ENCODE measurements at places on chromosomes 4 and X.

DNA sequence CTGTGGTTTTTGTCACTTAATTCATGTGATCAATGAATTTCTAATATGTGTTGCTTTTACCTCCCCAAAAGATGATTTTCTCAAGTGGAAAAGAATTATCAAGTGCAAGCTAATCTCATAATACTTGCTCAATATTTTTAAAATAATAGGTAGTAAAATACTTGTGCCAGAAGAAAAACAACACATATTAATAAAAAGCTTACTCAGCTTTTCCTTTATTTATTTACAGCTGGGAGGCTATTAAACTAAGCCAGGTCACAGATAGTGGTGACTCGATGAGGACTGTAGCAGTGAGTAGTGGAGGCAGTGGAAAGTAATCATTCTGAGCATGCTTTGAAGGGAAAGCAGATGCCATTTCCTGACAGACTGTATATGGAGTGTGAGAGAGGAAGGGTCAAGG, 96.1 kb downstream of the PRDM5 start:
- no peak for DNase-seq

DNA sequence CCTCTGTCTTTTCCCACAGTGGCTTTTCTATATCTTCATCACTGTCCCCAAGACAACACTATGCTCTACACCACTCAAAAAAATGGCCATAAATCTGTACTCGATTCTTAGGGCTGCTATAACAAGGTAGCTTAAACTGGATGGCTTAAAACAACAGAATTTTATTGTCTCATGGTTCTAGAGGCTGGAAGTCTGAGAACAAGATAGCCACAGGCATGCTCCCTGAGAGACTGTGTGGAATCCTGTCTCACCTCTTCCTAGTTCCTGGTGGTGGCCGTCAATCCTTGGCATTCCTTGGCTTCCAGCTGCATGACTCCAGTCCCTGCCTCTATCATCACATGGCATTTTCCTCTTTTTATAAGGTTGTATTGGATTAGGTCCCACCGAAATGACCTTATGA, 70.7 kb upstream of the DCLK2 start:
- DNase-seq = peak; percentile 20

GRCh38 chr4:184406958-184407391, 67.4 kb downstream of the IRF2 start:
- no peak for DNase-seq

GRCh38 chr4:7903791-7904516, 35.7 kb downstream of the AFAP1 start:
- peak; percentile 74 for DNase-seq

GRCh38 chr4:74608151-74608949, 163.4 kb downstream of the AREG start:
- peak; percentile 48 for DNase-seq

DNA sequence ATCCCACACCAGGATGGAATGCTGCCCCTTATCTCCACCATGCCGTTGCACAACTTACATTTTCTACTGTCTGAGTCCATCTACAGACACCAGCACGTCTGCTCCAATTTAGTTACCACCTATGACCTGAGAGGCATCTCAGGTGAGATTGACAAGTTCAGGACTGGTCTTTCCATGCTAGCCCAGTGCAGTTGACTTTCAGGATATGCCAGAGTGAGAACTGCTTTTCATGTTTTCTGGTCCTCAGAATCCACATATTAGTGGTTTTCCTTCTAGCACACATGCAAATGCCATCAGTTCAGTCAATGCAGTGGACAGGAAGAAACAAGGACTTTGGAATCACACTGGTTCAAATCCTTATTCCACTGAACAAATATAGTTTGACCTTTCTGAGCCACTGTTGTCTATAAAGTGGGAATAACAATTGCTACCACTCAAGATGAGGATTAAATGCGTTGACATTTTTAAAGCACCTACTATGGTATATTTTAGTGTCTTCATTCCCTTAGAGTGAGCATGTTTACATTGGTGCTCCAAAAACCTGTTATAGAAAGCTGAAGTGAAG, 38.1 kb upstream of the ANXA3 start:
- DNase-seq = no peak

- DNase-seq = no peak
Measured at GRCh38 chr4:88752754-88753153, 55.1 kb upstream of the NAP1L5 start.

DNA sequence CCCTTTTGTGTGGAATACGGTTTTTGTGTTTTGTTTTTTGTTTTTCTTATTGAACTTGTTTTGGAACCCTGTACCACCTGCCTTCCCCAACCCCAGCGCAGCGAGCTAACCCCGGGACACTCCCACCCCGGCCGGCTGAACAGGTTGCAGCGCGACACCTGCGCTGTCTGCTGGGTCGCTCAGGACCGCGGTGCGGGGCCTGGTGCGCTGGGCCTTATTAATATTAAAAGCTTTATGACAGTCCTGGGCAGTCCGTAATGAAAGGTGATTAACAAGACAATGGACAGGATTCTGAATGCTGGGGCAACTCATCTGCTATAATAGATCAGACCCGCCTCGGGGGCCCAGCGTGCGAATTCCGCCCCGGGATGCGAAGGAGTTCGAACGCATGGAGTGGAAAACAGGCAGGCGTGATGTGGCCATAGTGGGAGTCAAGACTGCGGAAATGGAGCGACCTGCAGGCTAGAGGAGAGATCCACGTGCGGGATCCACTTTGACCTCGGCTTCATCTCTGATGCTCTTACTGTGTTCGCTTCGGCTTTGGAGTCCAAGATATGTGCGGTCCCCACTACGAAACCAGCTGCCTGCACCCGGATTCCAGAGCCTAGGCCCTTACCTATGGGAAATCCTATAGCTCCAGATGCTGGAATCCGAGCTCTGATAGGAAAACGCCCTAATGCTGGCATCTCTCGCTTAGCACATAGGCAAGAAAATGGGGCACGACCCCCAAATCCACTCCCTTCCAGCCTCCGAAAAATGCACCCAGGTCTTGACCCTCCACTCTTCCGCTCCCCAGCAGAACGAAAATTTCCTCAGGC, 69.0 kb upstream of the TMEM33 start:
- DNase-seq = no peak

DNA sequence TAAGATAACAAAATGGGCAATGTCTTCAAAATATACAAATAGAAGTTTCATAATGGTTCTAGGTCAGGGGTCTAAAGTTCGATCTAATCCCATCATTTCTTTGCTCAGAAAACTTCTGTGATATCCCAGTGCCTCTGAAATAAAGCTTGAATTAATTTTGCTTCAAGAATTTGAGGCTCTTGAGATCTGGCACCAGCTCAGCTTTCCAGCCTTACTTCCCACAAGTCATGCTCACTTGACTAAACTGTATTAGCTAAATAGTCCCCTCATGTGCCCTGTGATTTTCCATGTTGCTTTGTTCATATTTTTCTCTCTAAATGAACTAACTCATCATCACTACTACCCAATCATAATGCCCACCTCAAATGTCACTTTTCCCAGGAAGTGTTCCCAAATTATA, 50.8 kb upstream of the MBNL3 start:
- DNase-seq = no peak

DNA sequence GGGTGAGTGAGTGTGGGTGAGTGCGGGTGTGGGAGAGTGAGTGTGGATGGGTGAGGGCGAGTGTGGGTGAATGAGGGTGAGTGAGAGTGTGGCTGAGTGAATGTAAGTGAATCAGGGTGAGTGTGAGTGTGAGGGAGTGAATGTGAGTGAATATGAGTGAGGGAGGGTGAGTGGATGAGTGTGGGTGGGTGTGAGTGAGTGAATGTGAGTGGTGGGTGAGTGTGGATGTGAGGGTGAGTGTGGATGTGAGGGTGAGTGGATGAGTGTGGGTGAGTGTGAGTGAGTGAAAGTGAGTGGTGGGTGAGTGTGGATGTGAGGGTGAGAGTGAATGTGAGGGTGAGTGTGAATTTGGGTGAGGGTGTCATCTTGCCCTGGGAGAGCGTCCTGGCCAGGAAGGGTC, 67.5 kb downstream of the TRIML1 start:
- DNase-seq = no peak

- no peak for DNase-seq
Measured at GRCh38 chr4:1793496-1793840, 375 bp downstream of the FGFR3 start.

GRCh38 chr4:77623091-77623490, 17.5 kb downstream of the CXCL13 start:
- DNase-seq = no peak

GRCh38 chrX:100649550-100650356, 5.8 kb downstream of the SRPX2 start:
- DNase-seq = peak; percentile 94

GRCh38 chrX:31291131-31291530, 219.3 kb upstream of the FTHL17 start:
- DNase-seq = peak; percentile 3

DNA sequence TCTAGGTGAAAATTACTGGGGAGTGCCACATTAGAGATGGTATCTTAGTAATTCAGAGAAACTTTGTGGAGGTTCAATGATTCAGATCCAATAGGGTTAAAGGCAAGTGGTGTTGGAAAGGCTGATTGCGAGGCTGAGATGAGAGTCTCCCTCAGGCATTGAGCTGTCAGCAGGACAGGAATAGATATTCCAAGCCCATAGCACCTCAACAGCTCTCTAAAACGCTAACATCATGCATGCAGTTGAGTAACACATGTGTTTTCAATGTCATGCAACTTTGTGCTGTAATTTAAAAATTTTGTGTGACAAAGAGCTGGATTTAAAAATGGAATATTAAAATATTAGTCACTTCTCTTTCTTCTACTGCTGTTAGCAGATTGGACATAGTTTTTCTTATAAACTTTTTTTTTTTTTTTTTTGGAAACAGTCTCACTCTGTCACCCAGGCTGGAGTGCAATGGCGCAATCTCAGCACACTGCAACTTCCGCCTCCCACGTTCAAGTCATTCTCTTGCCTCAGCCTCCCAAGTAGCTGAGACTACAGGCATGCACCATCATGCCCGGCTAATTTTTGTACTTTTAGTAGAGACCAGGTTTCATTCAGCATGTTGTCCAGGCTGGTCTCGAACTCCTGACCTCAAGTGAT, 173.5 kb upstream of the C1QTNF7 start:
- no peak for DNase-seq

GRCh38 chr4:146477054-146477453, 44.7 kb downstream of the SLC10A7 start:
- peak; percentile 5 for DNase-seq

DNA sequence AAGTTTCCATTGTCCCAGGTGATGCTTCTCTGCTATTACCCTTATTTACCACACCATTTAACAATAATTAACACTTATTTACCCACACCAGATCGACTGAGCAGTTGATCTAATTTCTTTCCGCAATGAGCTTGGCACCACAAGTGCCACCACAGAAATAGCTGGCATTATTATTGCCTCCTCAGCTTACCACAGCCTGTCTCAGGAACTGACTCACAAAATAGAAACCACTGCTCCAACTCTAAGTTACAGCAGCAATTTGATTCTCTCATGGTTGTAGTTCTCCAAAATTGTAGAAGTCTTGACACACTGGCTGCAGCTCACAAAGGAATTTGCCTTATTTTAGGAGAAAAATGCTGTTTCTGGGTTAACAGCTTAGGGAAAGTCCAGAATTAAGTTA, 22.5 kb downstream of the ZNF721 start:
- DNase-seq = no peak

DNA sequence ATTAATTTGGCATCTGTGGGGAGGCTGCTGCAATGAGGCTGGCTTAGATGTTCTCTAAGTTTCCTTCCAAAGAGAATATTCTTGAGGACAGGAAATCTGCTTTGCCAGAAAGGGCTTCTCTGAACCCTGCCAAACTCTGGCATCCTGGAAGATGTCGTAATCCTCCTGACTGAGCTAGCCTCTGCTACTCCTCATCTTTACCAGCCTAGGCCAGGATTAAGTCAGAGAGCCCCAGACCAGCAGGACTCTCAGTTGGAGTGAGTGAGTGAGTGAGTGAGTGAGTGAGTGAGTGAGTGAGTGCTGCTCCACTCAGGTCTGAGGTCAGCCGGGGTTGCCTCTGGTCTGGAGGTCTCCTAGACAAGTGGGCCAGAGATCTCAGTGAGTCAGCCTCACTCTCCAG, 104.9 kb upstream of the SOD3 start:
- peak; percentile 16 for DNase-seq

DNA sequence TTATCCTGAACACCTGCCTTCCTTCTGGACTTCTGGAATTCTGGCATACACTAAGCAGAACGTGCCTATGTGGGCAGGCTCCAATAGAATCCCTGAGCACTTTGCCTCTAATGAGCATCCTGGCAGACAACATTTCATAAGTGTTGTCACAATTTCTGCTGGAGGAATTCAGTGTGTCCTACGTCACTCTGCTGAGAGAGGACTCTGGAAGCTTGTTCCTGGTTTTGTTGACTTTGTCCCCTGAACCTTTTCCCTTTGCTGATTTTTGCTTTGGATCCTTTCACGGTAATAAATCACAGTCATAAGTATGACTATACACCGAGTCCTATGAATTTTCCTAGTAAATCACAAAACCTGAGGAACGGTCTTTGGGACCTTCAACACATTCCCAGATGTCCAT, 43.2 kb downstream of the MTMR8 start:
- no peak for DNase-seq

- no peak for DNase-seq
Measured at GRCh38 chr4:64821219-64821976, 412.1 kb upstream of the TECRL start.

- no peak for DNase-seq
Measured at GRCh38 chr4:28427306-28428085, 1566.9 kb downstream of the STIM2 start.

GRCh38 chr4:77376788-77377460, 219.9 kb downstream of the CCNG2 start:
- no peak for DNase-seq

DNA sequence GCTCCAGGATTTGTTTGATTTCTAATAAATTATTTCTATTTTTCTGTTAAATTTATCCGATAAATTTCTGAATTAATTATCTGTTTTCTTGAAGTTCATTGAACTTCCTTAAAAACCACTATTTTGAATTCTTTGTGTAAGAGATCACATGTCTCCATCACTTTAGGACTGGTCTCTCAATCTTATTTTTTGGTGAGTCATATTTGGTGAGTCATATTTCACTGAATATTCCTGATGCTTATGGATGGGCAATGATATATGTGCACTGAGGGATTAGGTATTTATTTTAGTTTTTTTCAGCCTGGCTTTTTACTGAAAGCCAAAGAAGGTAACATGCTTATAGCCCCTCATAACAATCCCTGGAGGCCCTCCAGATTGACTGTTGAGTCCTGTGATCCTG, 48.5 kb upstream of the IL15 start:
- peak; percentile 44 for DNase-seq

GRCh38 chr4:14143892-14144291, 516.4 kb upstream of the BOD1L1 start:
- DNase-seq = no peak

GRCh38 chr4:152776352-152776751, 3.2 kb downstream of the TIGD4 start:
- peak; percentile 31 for DNase-seq

DNA sequence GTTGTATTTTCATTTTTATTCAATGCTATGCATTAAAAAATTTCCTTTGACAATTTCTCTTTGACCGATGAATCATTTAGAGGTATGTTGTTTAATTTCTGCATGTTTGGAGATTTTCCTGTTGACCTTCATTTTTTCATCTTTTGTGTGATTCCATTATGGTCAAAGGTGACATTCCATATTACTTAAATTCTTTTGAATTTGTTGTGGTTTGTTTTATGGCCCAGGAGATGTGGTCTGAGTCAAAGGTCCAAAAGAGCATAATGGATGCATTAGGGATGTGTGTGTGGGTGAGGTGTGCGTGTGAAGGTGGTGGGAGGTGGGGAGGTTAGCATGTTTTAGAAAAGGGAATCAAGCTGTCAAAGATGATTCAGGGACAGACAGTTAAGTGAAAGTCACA, 76.0 kb upstream of the GIMD1 start:
- DNase-seq = peak; percentile 54

Measured in HCEC 1CT (cell line).